ENCODE measurements at places on chromosomes 11 and 22.
A peak's percentile ranks its signal among the peaks of the same experiment; 100 is the strongest.

- peak; percentile 78 for DNase-seq
Measured at GRCh38 chr22:30286813-30287647, 2.3 kb downstream of the CASTOR1 start.

DNA sequence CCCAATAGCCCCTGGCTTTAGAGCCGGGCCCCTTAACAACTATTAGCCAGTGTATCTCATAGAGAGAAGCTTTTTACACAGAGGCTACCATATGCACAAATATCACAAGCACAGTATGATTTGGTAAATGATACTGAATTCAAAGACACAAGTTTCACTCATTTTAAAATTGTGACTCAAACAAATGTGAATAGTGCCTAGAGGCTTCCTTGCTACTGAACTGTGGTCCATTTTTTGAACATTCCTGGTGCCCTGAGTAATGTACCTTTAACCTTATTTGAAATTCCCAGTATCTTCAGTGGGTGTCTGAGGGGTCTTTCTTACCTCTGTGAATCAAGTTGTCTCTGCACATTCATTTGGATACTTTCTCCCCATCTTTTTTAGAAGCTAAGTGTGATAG lies 156.2 kb downstream of the MAML2 start:
- DNase-seq, result no peak

GRCh38 chr11:116360221-116360941 lies 412.4 kb downstream of the BUD13 start:
- DNase-seq, result no peak

DNA sequence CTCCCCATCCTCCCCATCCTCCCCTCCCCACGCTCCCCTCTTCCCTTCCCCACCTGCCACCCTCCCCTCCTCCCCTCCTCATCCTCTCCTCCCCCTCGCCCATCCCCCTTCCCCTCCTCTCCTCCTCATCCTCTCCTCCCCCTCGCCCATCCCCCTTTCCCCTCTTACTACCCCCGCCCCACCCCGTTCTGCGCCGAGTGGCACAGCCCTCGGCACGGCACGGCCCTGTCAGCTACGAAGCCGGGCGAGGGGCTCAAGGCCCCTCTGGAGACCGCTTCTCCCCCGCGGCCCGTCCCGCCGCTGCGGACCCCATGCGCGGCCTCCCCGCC lies 449.9 kb downstream of the OPCML start:
- DNase-seq, result no peak

GRCh38 chr22:46537946-46538813 lies 760 bp upstream of the CELSR1 start:
- no peak for DNase-seq

- no peak for DNase-seq
Measured at GRCh38 chr22:49935561-49935960, 17.1 kb downstream of the CRELD2 start.

- no peak for DNase-seq
Measured at GRCh38 chr11:10294290-10294953, 403 bp upstream of the SBF2 start.

DNA sequence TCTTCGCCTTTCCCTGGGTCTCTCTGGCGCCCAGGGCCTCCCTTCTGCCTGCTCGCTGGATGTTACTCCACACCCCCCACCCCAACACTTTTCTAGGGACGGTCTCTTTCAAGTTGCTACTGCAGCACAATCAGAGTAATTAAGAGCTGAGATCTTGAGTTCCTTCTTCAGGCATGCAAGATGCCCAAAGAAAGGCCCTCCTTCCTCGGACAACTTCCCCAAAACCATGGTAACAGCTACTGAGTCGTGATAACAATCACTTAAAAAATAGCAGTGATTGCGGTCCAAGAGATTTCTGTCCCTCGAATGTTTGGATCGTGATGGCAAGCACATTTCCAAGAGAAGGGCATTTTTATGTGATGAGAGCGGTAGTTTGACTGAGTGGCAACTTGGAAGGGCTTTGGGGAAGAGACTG lies 638 bp upstream of the TENM4 start:
- DNase-seq, result no peak

- no peak for DNase-seq
Measured at GRCh38 chr11:128207861-128208321, 379.5 kb downstream of the ETS1 start.

- no peak for DNase-seq
Measured at GRCh38 chr22:37304595-37305343, 22.5 kb downstream of the CYTH4 start.

DNA sequence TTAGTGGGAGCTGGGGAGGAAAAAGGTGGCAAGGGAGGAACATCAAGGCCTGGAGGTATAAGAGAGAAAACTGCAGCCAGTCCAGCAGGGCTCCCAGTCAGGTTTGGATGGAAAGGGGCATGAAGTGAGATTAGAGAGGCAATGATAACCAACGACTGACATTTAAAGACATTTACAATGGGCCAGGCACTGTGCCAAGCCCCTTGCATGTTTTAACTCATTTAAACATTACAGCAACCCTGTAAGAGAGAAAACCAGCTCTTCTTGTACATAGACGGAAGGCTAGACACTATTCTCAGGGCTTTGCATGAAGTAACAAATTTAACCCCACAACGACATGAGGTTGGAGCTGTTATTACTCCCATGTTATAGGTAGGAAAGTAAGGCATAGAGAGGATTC lies 32.1 kb upstream of the PAK1 start:
- no peak for DNase-seq

GRCh38 chr22:49736538-49736937 lies 91.1 kb downstream of the BRD1 start:
- no peak for DNase-seq

DNA sequence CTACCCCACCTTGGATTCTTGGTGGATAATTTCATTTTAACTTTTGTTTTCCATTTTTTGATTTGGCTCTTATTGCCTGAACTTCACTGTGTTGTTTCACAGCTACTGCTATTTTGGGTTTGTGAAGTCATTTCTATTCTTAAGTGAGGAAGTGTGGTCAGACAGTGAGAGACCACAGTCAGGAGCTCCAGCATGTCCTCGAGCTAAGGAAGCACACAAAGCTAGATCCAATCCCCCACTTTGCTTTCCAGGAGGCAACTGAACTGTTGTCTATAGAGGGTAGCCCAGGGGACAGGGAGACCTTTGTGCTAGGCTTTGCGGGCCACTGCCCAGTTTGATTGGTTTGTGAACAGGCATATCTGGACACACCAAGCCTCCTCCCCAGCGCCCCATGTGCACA lies 251.8 kb upstream of the KIRREL3 start:
- no peak for DNase-seq

DNA sequence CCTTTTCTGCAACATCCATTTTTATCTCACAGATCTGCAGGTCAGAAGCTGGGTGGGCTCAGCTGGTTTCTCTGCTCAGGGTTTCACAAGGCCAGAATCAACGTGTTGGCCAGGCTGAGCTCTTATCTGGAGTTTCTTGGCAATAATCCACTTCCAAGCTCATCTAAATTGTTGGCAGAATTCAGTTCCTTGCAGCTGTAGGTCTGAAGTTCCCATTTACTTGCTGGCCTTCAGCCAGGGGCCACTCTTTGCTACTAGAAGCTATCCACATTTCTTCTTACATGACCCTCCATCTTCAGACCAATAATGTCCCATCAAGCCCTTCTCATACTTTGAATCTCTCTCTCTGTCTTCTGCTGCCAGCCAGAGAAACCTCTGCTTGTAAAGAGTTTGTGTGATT lies 103.5 kb downstream of the WNT11 start:
- no peak for DNase-seq

GRCh38 chr11:44711113-44711786 lies 15.5 kb upstream of the TSPAN18 start:
- DNase-seq, result no peak

DNA sequence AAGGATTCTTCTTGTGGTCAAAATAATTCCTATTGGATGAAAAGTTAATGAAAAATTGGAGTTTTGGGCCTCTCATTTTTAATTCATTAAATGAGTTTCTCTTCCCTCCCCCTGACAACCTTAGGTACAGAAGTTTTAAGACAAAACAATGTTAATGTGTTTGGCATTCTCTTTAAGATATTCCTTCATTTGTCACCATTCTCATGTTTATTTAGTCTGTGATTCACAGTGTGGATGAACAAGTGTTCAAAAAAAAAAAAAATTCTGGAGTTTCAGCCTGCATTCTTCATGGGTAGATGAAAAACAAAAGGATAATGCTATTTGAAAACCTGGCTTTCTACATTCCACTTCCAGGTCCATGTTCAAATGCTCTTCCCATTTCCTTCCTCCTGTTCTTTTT lies 172.6 kb upstream of the LUZP2 start:
- DNase-seq, result no peak

- DNase-seq, result no peak
Measured at GRCh38 chr22:27581688-27582087, 219.9 kb downstream of the MN1 start.

GRCh38 chr11:126815111-126815510 lies 185.5 kb downstream of the KIRREL3 start:
- no peak for DNase-seq

GRCh38 chr11:413120-414081 lies 1.4 kb downstream of the SIGIRR start:
- no peak for DNase-seq

DNA sequence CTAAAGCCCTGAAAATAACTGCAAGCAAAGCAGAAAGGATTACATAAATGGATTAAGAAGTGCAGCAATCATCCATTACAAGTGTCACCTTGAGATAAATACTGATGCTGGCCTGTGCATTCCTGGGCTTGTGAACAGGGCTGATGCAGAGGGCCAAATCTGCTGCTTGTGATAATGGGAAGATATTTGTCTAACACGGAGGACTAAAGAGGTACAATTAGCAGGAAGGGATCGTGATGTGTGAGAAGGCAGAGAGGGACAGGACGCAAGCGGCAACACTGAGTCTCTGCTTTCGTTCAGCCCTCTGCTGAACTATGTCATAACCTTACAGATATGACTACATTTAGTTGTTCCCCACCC lies 107.7 kb upstream of the DDI1 start:
- DNase-seq, result no peak

- no peak for DNase-seq
Measured at GRCh38 chr11:97856666-97857065, 1164.1 kb upstream of the CNTN5 start.

- DNase-seq, result no peak
Measured at GRCh38 chr11:91129596-91129995, 906.7 kb upstream of the CHORDC1 start.

DNA sequence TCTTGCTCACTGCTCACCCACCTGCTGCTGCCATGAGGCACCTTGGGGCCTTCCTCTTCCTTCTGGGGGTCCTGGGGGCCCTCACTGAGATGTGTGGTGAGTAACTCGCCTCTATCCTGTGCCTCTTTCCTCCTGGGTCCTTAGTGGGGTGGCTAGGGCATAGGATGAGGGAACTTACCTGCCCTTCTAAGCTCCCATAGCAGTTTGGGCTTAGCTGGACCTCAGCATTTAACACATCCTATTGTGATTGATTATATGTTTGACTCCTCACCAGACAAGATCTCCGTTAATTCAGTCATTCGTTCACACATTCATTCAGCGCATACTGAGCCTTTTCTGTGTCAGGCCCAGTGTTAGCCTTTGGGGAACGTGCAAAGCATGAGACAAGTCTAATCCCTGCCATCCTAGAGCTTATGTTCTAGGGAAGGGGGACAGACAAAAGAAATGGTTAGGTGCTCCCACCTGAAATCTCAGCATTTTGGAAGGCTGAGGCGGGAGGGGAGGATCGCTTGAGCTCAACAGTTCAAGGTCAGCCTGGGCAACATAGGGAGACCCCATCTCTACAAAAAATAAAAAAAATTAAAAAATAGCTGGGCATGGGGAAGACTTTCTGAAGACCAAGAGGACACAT lies 441 bp downstream of the TCN2 start:
- no peak for DNase-seq

GRCh38 chr11:113384551-113384950 lies 3.0 kb upstream of the ANKK1 start:
- DNase-seq, result no peak

GRCh38 chr11:86802601-86803051 lies 2.3 kb downstream of the PRSS23 start:
- no peak for DNase-seq

- DNase-seq, result no peak
Measured at GRCh38 chr11:70888061-70888460, 364.3 kb downstream of the SHANK2 start.

GRCh38 chr11:1842149-1843097 lies 3.6 kb downstream of the TNNI2 start:
- no peak for DNase-seq

GRCh38 chr11:126189109-126189929 lies 22.1 kb downstream of the RPUSD4 start:
- peak; percentile 72 for DNase-seq

GRCh38 chr11:41413843-41414242 lies 45.6 kb downstream of the LRRC4C start:
- peak; percentile 7 for DNase-seq
